ENCODE measurements at places on chromosomes 4 and X. TPM values are rescaled to one million over a fixed set of nuclear protein-coding genes. Genes with fewer than 3 reads are reported as not detected.

UGT2B7 gene
- total RNA-seq, result 1.6 TPM

PWWP3B gene
- total RNA-seq, result not detected

NSD2 gene
- 84.9 TPM for total RNA-seq

SYAP1 gene
- 51.4 TPM for total RNA-seq

HTATSF1 gene
- total RNA-seq, result 44.1 TPM

GPR173 gene
- total RNA-seq, result not detected

CT83 gene
- 11.4 TPM for total RNA-seq

PCSK1N gene
- total RNA-seq, result 2.3 TPM

CEP44 gene
- 12.0 TPM for total RNA-seq

RTL9 gene
- 0.23 TPM for total RNA-seq

ARHGAP36 gene
- total RNA-seq, result not detected

NEXMIF gene
- total RNA-seq, result not detected

SPANXN2 gene
- not detected for total RNA-seq

YY2 gene
- total RNA-seq, result 2.3 TPM

UBQLN2 gene
- total RNA-seq, result 5.4 TPM

FABP2 gene
- not detected for total RNA-seq

VCX gene
- total RNA-seq, result 20.5 TPM

SGCB gene
- total RNA-seq, result 11.0 TPM

GLUD2 gene
- total RNA-seq, result 2.2 TPM

CSAG3 gene
- total RNA-seq, result 11.0 TPM

GPRASP2 gene
- total RNA-seq, result 3.5 TPM

NLGN4X gene
- total RNA-seq, result 24.3 TPM

F8A3 gene
- 2.3 TPM for total RNA-seq

TMEM156 gene
- total RNA-seq, result 5.9 TPM

NUDT10 gene
- 0.19 TPM for total RNA-seq

UPF3B gene
- total RNA-seq, result 7.7 TPM

MAGEA9B gene
- total RNA-seq, result not detected

FMR1NB gene
- not detected for total RNA-seq

MAGED1 gene
- total RNA-seq, result 87.4 TPM

TBX22 gene
- total RNA-seq, result not detected

DMRTC1 gene
- total RNA-seq, result not detected

HOPX gene
- not detected for total RNA-seq

AFF1 gene
- 6.1 TPM for total RNA-seq

TSPAN7 gene
- total RNA-seq, result not detected

SPANXC gene
- 11.7 TPM for total RNA-seq

RAB9B gene
- 0.34 TPM for total RNA-seq

OTC gene
- not detected for total RNA-seq

NBDY gene
- 5.0 TPM for total RNA-seq

CLCN5 gene
- total RNA-seq, result 3.7 TPM

OTUD4 gene
- total RNA-seq, result 12.1 TPM

TCEAL2 gene
- total RNA-seq, result 0.08 TPM

CENPVL1 gene
- not detected for total RNA-seq

RPL10 gene
- 3,903 TPM for total RNA-seq

SH3RF1 gene
- total RNA-seq, result 9.4 TPM

PPP4R3C gene
- not detected for total RNA-seq

NOX1 gene
- not detected for total RNA-seq

AKAP14 gene
- total RNA-seq, result not detected

GLOD5 gene
- total RNA-seq, result not detected

RGN gene
- 0.19 TPM for total RNA-seq

CLCN4 gene
- 3.1 TPM for total RNA-seq

ALB gene
- total RNA-seq, result not detected
